Heart right ventricle (tissue), 16 donors: ENCODE measurements at places on chromosomes 2 and 18. TPM values are rescaled to one million over a fixed set of nuclear protein-coding genes. Genes with fewer than 3 reads are reported as not detected.
A peak's percentile ranks its signal among the peaks of the same experiment; 100 is the strongest.

DNA sequence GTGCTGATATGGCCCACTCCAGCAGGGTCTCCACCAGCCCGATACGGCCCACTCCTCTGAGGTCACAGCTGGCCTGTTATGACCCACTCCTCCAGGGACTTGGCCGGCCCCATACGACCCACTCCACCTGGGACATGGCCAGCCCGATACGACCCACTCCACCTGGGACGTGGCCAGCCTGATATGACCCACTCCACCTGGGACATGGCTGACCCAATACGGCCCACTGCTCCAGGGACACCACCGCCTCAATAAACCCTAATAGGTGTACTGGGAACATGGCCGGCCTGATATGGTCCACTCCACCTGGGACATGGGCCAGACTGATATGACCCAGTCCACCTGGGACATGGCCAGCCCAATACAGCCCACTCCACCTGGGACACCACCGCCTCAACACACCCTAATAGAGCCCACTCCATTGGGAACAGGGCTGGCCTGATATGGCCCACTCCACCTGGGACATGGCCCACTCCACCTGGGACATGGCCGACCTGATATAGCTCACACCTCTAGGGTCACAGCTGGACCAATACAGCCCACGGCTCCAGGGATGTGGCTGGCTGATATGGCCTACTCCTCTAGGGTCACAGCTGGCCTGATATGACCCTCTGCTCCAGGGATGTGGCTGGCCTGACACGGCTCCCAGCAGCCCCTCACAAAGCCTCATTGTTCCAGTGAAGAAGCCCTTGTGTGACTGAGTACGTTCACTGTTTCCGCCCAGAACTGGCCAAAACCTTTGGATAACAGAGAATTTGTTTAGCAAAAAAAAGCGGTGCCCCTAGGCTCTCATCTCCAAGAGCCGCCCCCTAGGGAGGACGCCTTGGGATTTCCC, 245.6 kb downstream of the HDAC4 start:
- no peak for DNase-seq

DNA sequence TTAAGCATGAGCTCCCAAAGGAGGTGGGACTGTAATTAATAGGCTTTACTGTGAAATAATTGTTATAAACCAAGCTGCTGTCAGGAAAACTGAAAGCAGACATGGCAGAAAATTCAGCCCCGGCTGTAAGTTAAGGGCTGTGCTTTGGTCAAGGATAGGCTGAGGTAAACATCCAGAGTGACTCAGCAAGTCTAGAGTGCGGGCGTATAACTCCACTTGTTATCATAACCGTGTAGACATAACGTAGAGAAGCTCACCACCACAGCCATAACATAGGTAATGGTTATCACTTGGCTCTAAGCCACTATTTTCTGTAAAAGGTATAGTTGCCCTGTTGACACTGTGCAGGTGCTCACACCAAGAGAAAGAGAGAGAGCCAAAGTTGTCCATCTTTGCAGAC, 316.8 kb downstream of the DCDC2C start:
- DNase-seq: no peak

DNA sequence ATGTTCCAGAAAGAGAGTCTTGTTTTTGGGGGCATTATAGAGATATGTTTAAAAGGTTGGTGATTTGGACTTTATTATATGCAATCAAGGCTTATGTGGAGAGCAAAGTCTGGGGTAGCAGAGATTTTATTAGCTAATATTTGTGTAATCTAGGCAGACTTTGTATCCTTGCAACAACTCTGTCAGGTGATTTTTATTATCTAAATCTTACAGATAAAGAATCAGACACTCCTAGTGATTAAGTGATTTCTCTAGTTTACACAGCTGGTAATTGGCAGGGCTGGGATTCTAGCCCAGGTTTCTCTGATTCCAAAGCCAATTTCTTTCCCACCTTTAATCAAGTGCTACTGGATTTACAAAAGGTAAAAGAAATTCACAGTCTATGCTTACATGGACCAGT, 33.3 kb upstream of the NCK2 start:
- no peak for DNase-seq

DNA sequence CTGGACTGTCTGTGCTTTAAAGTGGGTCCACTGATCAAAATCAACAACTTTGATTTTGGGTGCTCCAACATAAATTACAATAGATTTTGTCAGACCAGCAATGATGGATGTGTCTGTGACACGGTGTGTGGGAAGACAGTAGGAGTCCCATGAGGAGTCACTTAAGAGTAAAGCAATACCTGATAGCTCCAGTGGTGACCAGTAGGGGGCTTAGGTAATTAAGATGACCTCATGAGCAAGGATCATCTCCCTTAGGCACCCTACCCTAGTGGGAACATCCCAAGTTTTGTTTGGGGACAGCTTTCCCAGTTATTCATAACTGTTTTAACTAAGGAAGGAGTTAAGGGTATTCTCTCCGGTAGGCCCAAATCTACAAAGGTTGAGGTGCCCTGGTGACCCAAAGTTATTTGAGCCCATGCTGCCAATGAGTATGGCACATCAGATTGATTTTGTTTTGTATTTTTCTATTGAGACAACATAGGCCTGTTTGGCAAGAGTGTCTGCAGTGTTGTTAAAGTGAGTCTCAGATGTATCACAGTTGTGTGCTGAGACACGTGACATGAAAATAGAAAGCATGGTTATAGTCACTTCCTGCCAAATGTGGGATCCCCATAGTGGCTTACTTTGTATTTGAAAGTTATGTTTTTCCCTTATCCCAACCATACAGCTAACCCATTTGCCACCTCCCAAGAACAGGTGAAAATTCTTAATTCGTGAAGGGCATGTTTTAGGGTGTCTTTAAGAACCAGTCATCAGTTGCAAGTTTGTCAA, 1337.6 kb upstream of the SLC39A10 start:
- no peak for DNase-seq

- no peak for DNase-seq
Measured at GRCh38 chr18:58542426-58543159, 86.3 kb downstream of the ALPK2 start.

DNA sequence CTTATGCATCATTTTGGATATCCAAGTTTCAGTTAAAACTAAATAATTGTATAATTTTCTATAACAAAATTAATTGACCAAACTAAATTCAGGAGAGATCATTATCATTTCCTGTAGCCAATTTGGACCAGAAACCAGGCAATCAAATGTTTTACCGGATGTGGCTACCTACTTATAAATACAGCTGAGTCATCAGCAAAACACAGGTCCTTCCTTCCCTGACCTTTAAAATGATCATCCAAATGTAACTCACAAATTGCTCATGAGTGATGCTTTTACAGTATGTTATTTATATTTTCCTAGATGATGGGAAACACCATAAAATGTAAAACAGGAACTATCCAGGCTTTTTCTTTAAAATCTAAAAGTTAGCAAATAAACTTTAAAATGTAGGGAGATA, 133.7 kb downstream of the CBLN2 start:
- DNase-seq: no peak

DNA sequence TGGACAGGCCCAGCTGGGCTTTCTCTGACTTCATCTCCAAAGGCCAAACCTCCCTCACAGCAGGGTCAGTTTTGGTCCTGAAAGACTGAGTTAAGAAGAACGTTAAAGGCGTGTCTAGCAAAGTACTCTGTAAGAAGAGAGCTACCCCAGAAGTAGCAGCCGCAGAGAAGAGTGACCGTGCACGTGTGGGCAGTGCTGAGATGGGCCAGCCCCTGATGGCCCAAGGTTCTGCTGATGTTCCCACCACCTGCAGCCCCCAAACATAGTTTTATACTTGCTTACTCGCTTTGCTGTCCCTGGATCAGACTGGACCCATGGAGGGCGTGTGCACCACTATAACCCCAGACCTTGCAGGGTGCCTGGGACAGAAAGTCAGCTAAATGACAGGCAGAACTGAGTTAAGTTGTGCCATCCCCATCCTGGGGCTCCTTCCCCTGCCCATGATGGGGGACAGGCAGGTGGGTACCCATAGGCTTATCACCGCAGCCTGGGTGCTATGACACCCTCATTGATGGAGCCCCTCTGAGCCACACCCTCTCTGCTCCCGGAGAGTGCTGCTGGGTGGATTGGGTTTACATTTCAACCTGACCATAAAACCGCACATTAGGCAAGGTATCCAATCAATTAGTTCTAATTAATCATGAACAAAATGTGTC, 367.3 kb upstream of the HS6ST1 start:
- no peak for DNase-seq

DNA sequence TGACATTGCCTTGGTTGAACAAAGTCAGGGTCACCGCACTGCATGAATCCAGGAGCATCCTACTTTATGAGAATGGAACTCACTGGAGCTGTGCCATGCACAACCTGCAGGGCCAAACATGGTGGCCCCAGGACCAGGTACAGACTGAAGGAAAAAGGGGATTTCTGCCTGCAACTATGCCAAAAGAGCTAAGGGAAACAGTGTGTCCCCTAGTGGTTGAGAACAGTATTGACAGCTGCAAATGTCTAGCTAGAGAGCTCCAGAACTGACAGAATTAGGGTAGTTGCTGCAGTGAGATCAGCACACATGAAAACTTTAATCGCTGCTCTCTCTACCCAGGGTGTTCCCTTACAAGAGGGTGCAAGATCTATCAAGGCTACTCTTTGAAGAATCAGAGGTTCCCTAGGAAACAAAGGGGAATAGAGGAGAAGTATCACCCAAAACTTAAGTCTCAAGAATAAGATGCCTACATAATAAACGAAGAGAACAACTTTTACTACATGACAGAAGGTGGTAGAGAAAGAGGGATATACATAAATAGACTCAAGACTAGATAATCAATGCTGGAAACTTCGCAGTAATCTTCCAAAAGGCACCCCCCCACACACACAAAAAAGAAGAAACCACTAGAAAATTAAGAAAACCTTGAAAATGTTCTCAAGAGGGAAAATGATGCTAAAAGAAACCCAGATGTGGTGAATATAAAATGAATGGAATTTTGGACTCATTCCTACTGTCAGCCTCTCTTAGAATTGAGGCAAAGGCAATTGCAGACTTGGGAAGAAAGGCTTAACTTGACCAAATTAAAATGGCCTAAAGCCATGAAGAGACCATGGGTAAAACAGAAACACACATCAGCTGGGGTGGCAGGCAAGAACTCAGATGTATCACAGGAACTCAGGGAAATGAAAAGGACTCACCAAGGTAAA, 43.6 kb upstream of the IHH start:
- no peak for DNase-seq

DNA sequence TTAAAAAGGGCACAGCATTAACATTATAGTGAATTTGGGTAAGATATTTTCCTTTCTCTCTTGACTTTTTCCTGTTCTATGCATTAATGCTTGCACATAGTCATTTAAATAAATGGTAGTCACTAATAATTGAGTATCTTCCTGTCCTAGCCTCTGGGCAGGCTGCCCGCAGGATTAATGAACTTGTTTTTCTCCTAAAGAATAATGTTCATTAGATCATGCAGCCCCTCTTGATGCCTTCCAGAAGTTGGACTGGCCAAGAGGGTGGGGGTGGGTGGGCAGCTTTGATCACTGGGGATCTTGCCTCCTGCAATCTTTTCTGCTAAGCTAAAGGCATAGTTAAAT, 514.5 kb upstream of the CDH2 start:
- no peak for DNase-seq

- no peak for DNase-seq
Measured at GRCh38 chr2:239255628-239256349, 145.0 kb downstream of the HDAC4 start.

GRCh38 chr2:126884861-126885750, 13.6 kb upstream of the TEX51 start:
- no peak for DNase-seq

DNA sequence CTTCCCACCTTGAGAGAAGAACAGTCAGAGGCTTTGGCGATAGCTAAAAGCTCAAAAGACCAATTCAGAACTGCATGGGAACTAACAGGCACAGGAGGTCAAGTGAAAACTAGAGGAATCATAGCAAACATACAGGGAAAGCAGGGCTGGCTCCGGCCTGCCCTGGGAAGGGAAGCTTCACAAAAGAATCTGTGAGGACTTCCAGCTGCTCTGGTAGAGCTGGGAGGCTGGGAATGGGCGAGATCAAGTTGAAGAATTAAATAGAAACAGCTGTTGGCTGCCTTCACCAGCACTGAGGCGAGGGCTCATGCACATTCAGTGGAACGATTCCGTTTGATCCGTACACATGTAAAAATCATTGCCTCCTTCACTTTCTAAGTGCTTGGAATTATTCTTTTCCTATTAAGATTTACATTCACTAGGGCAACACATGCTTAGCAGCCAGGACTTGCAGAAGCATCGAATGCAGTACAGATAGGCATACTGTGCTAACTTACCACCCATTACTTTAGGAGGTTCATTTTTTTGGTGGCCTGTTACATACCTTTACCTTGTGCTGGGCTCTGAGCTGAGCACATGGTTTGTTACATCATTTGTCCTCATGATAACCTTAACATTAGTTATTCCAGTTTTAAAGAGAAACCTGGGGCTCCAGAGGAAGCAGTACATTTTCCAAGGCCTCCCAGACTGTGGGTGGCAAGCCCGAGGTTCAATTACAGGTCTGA, 125.4 kb upstream of the RNF152 start:
- DNase-seq: peak; percentile 62

GREB1L gene
- polyA plus RNA-seq: 8.0 TPM
